ENCODE measurements at places on chromosomes 13 and 19.
A peak's percentile ranks its signal among the peaks of the same experiment; 100 is the strongest.

DNA sequence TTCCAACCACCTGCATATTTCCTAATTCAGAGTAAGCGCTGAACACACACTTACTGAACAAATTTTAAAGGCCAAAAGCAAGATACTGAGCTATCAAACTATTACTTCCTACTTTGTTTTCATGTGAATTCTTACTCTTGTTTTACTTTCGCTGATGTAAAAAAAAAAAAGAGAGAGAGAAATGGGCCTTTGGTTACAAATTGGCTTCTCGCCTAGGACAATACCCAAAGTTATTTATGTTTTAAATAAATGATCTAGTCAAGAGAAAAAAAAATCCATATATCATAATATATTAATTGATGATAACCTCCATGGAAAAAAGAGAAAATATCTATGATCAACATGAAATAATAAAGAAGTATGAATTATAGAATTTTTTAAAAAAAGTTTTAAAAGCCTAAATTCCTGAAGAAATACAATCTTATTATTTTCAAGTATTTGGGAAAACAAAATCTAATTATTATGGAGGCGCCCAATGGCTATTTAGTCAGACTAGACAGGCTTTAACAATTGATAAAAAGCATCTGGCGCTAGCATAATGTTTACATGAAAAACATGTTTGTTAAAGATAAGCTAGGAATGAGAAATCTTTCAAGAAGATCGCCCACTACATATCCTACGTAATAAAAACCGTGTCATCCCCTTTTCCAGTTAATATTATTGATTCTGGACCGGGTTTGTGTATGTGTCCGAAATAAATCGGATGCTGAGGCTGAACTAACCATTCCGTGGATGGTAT, 9.0 kb downstream of the COL4A1 start:
- no peak for DNase-seq

GRCh38 chr19:30062065-30062906, 120.2 kb downstream of the URI1 start:
- no peak for DNase-seq

GRCh38 chr13:114099918-114100445, 32.4 kb downstream of the RASA3 start:
- DNase-seq, result peak; percentile 21

DNA sequence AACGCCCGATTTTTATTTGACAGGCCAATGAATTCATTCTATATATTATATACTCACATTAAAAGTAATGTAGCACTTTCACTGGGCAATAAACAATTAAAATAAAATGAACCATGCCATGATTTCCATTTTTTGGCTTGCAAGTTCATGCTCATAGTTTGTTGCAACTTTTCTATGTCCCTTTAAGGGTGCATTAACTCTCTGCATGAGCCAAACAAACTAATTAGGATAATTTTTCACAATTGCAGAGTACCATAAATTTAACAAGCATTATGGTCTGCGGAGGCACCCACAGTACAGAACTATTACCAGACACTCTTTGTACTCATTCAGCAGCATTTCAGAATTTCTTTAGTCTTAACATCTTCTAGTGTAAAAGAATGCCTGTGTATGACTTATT, 1.4 kb downstream of the LHFPL6 start:
- DNase-seq, result no peak

GRCh38 chr19:4264812-4265211, 14.3 kb upstream of the SHD start:
- no peak for DNase-seq

DNA sequence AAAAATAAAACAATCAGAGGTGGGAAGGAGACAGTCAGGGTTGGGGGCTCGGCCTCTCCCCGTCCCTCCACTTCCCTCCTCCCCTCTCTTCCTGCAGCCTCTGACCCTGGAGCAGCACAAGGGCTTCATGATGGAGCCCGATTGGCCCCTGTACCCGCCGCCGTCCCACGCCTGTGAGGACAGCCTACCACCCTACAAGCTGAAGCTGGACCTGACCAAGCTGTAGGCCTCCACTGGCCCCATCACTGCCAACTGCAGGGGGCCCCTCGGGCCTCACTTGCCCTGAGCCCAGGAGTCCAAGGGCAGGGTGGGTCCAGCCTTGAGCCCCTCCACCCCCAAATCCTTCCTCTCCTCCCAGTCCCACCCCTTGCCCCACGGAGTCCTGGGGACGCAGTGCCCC, 7.6 kb downstream of the TMEM59L start:
- DNase-seq, result no peak

- DNase-seq, result no peak
Observed at GRCh38 chr13:52838433-52839107, 9.9 kb downstream of the PCDH8 start.

GRCh38 chr19:5083547-5083965, 114.6 kb downstream of the KDM4B start:
- DNase-seq, result no peak

GRCh38 chr13:79458436-79458835, 22.5 kb upstream of the NDFIP2 start:
- DNase-seq, result no peak

DNA sequence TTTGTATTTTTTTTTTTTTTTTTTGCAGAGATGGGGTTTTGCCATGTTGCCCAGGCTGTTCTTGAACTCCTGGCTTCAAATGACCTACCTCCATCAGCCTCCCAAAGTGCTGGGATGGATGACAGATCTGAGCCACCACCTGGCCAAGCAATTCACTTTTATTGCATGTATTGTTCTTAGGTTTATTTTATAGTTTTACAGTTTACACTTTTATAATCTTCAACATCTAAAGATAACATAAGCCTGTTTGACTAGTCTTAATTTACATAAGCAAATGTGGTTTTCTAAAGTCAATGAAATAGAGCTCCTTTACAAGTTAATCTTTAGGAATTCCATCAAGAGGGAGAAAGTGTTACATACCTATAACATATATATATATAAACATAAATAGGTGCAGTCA, 9.5 kb upstream of the MPV17L2 start:
- no peak for DNase-seq

GRCh38 chr19:50239921-50240590, 36.6 kb downstream of the MYH14 start:
- DNase-seq, result no peak

DNA sequence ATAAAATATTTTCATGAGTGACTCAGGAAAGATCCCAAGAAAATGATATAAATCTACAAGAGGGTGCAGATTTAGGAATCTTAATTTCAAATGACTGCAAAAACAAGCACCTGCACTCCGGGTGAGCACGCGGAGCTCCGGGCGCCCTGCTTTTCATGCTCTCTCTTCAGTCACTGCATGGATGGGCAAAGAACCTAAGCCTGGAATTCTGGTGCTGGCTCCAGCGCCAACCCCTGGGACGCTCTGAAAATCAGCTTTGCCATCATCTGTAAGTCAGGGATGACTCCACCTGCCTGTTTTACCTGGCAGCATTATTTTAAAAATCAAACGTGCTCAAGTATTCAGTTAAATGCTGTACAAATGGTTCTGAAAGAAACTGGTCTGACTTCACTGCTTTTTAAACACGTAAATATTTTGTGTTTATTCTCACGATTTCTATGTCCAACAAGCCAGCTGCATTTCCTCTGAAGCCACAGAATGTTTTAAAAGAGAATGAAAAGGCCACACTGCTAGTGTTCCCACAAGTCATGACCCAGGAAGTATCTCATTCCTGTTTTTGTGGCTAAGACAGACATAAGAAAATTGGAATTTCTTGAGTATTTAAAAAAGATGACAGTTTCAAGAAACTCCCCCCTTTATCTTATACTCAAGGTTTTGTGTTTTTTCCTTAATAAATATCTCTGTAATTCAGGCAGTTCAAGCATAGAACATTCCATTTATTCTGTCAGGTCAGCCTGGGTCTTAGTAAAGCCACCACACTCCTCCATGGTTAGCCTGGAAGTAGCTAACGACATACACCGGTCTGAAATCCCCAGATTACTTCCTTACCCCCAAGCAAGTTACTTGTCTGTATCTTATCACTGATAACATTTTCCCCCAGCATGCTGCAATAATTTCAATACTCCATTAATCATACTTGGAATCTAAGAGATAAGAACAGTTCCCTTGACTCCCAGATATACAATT, 81.1 kb downstream of the COL4A1 start:
- DNase-seq, result no peak

- DNase-seq, result no peak
Observed at GRCh38 chr13:24938966-24939365, 157.0 kb upstream of the PABPC3 start.

GRCh38 chr19:35088131-35088913, 27.3 kb upstream of the FXYD3 start:
- DNase-seq, result no peak

DNA sequence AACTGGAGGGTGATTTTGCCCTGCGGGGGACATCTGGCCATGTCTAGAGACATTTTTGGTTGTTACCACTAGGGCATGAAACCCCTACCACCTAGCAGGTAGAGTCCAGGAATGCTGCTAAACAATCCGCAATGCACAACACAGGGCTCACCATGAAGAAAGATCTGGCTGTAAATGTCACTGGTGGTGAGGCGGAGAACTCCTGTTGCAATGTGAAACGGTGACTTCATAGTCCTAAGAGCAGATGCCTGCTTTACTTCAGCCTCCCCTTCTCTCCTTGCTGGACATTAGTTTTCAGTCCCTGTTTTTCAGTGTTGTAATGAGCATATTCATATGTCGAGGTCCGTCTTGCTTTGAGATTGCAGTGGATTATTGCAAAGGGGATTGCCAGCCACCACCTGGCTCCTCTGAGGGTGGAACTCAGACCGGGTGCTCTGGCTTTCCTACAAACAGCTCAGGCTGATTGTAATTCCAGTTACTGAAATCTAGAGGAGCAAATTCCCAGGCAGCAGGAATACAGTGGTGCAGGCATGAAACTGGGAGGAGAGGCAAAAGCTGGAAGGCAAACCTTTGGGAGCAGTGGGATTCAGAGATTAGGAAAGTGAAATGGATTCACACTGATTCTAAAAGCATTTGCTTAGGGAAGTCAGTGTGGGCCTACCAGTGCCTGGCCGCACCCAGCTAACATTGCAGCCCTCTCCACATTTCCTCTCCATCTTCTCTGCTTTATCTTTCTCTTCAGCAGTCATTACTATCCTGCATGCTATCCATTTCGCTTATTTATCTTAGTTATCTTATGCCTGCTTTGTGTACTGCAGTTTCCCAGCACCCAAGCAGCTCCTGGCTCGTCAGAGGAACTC, 76.1 kb upstream of the PCDH8 start:
- DNase-seq, result no peak

DNA sequence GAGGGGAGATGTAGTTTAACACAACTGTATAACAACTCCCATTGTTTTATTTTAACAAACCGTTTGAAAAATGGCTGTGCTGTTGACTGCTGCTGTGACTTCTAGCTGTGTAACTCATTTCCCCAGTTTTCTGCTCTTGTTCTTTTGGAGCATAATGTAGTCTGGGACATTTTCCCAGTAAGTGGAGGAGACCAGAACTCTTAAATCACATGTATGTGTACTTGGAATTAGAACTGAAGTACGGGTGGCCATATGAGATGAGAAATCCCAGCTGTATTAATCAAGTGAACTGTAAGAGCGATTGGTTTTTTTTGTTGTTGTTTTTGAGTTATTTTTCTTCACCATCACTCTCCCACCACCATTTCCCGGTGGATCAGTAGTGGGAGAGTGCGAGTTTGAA, 49.4 kb upstream of the RNF113B start:
- DNase-seq, result no peak

GRCh38 chr13:79995334-79995733, 345.6 kb downstream of the SPRY2 start:
- no peak for DNase-seq

DNA sequence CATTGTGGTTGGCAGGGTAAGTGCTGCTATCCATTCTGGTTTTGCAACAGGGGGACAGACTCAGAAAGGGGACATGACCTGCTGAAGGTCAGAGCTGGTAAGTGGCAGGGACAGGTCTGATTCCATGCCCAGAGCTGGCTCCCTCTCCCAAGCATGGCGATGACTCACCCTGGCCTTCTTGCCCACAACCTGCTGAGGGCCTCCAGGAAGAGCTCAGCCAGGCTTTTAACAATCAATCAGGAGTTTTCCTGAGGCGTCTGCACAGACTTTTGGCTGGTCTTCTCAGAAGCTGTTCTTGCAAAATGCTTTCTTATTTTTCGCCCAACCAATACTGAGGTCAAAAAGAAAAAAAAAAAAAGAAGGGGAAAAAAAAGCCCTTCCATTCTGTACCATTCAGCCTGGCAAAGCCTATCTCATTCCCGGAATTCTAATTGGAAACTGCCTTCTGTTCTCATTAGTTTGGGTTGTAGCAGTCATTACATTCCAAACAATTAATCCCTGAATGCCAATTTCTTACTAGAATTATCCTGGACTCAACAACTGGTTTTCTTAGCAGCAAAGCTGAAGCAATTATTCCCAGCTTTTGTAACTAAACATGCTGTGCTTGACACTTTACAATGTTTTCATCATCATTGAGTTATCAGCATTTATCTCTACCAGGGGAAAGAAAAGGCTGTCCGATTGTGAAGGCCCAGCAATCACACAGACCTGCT, 17.7 kb downstream of the SIAH3 start:
- no peak for DNase-seq

DNA sequence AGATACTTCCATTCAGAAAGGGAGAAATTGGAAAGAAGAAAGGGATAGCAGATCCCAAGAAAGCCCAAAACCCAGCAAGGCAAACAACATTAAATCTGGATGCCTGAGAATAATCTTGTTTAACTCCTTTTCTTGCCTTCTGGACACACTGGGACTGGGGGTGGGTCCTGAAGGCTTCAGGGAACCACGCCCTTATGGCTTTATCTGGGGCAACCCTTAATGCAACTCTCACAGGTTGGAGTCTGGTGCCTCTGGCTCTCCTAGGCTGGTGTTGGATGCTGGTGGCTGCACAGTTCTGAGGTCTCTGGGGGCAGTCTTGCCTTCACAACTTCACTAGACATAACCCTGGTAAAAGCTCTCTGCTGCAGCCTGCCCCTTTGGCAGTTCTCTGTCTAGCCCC, 27.9 kb downstream of the PAN3 start:
- DNase-seq, result no peak

DNA sequence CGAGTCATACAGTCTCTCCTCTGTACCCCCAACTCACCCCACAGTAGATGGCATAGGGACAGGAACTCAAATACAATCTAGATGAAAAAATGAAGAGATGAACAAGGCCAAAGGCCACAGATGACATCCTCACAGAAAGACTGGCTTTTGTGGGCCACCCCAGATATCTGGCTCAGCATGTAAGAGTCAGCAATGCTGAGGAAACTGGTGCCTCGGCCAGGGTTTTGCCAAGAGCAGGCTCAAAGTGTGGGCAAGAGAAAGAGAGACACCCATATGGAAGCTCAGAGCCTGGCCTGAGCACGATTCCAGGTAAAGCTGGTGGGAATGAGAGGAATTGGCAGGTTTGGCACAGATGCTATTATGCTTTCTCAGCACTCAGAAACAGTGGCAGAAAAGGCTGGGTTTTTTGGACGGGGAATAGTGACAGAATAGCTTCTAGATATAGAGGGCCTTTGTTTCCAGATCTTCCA, 460.6 kb downstream of the FOXO1 start:
- no peak for DNase-seq
